ENCODE measurements at places on chromosomes 1 and 21. TPM values are rescaled to one million over a fixed set of nuclear protein-coding genes. Genes with fewer than 3 reads are reported as not detected.
A peak's percentile ranks its signal among the peaks of the same experiment; 100 is the strongest.

DNA sequence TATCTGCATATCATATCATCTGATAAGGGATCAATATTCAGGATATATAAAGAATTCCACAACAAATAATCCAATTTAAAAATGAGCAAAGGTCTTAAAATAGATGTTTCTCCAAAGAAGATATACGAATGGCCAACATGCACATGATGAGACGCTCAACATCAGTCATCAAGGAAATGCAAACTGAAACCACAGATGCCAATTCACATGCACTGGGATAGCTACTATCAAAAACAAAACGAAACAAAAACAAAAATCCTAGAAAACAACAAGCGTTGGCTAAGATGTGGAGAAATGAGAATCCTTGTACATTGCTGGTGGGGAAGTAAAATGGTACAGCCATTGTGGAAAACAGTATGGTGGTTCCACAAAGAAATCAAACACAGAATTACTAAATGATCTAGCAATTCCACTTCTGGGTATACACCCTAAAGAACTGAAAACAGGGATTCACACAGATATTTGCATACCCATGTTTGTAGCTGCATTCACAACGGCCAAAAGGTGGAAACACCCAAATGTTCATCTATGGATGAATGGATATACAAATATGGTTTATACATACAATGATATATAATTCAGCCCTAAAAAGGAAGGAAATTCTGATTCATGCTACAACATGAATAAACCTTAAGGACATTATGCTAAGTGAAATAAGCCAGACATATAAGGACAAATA lies 79.4 kb downstream of the PCSK9 start:
- DNase-seq = no peak

GRCh38 chr1:40107290-40107959 lies 10.4 kb upstream of the PPT1 start:
- no peak for DNase-seq

GRCh38 chr1:33147997-33148314 lies 33.9 kb downstream of the TRIM62 start:
- DNase-seq = no peak

DNA sequence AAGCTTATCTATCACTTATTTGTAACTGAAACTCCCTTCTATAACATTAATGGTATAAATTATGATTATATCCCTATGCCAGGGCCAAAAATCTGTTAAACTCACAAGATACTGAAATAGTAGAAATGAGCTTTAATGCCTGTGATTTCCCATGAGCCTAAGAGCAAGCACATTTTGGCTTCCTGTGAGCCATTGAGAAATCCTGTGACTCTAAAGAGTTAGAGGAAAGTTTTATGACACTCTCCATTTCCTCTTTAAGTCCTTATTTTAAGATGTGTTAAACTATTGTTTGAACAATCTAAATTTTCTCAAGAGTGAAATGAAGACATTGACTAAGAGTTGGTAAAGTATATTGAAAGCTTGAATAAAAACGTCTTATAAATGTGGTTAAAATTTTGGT lies 45.6 kb downstream of the SUCO start:
- DNase-seq = no peak

DNA sequence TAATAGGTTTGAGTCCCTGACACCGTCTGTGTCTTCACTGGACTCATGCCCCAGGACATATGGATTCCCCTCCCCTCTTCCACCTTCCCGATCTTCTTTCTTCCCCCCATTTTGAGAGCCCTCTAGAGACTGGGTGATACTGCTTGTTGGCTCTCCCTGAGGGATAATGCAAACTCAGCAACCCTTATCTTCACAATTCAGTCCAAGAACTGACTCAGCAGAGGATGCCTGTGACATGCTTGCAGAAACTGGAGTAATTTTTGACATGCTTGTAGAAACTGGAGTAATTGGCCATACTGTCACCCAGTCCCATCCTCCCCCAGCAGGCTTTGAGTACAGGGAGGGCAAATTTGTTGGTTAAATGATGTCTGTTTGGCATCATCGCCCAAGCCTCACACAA lies 127.6 kb upstream of the CTTNBP2NL start:
- DNase-seq = no peak

DNA sequence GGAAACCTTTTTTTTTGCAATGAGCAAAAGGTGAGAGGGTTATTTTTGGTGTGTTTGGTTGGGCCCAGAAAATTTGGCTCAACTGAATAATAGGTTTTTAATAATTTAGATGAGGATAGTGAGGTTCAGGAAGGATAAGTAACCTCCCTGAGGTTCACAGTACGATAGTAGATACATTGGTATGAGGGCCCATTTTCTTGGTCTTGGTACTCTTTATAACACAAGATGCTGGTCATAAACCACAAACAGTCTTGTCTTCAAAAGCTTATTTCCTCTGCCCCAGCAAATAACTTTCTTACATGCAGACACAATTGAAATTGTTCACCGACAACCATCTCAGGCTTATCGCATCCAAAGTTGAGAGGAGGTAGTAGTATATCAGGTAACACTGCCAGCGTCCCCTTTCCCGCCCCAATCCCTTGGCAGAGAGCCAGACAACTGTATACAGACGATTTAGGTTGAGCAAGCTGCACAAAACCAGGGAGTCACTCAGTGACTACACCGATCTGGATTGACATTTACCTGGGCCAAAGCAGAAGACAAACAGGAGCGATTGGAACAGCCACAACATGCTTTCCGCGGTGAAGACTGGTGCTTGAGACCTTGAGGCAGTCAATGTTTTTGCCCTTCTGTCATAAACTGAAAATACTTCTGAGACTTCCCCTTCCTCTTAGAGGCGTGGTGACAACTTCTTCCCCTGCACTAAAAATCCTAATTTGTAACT lies at the start of gene SLAMF6:
Gene SLAMF6 (minus strand): TSS at position 634 of the 724 bp plus-strand sequence. CDS start 63 bp downstream, at position 571.
- no peak for DNase-seq

DNA sequence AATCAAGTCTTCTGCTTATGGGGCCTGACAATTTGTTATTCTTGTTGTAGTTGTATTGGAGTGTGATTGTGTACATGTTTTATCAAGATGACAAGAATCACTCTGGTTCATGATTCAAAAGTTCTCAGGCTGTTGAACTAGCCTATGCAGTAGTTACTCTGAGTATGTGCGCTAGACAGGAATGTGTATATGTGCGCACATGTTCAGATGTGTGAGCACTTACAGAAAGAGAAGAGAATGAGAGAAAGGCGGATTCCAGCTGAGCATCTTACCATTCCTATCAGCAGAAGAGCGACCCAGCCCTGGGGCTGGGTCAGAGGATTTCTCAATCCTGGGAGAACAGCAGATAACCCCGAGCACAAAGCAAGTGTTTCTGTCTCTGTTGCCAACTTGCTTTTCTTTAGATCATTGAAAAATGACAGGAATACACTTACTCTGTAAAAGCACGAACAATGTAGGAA lies 110.8 kb upstream of the HOOK1 start:
- DNase-seq = peak; percentile 38

DNA sequence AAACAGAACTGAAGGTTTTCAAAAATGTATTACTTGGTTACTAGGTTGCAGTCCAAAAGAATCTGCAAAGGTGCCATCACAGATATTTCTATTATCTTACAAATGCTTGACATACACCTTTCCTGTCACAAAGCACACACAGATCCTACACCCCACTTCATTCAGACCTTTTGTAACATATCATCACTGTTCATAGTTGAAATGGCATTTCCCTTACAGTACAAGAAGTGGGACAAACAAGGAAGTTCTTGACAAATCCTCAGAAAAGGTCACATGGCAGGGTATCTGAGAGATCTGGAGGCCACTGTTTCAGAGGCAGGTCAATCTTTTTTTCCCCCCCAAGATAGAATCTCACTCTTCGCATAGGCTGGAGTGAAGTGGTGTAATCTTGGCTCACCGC lies 21.3 kb downstream of the TOR1AIP2 start:
- DNase-seq = no peak

DNA sequence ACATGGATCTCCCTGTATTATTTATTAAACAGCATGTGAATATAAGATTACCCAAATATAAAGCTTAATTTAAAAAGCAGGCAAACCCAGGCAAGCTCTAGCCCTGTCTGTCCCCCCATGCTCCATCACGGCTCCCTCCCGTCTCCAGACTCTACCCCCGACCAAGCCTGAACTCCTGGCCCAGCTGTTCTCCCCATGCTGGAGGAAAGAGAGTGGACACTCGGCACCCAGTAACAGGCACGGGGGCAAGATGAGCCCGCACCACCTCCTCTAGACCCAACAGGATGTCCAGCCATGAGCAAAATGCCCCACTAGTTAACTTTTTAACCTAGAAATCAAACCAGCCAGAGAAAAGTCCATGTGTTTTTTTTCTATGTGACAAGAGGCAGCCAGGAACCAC lies 19.3 kb downstream of the SLC19A1 start:
- peak; percentile 5 for DNase-seq

- DNase-seq = peak; percentile 39
These were observed 1.5 kb upstream of the FCMR start for GRCh38 chr1:206923009-206923960.

- no peak for DNase-seq
These were observed 2.6 kb upstream of the FCRL6 start for GRCh38 chr1:159799446-159799985.

GRCh38 chr1:242187171-242187570 lies 188.3 kb upstream of the MAP1LC3C start:
- no peak for DNase-seq

GRCh38 chr1:83747853-83748482 lies 251.0 kb downstream of the TTLL7 start:
- DNase-seq = no peak

GRCh38 chr1:22177354-22178003 lies 34.6 kb upstream of the WNT4 start:
- no peak for DNase-seq

- DNase-seq = no peak
These were observed 4.9 kb downstream of the CR2 start for GRCh38 chr1:207459008-207459407.

DNA sequence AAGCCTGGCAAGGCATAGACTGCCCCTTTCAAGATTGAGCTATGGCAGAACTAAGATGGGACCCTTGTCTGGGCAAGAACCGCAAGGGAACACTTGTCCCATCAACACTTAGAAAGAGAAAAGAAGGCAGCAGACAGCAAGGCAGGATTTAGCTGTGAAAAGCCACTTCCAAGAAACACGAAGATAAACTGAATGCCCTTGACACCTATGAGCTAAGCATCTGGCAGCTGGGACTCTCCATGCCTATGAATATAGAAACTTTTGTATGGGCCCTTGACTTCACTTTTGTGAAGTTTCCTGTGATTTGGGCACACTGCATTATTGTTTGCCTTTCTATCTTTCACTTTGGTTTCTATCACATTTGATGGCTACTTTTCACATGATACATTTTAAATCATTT lies 24.9 kb upstream of the CACNA1E start:
- DNase-seq = no peak

DNA sequence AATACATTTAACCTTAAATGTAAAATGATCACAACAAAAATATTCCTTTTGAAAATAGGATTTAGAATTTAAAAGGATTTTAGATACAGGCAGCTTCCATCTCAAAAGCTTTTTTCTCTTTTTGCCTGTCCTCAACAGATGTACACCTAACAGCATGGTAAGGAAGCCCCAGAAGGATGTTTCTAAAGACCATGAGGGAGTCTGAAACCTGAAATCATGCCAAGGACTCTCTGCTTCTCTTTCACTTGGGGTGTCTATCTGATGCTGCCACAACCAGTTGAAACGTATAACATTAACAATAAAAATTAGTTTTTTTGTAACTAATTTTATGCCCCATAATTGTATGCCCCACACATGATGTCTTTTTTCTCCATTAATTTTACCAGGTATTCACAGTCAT lies 5.4 kb upstream of the ZNF281 start:
- no peak for DNase-seq

DNA sequence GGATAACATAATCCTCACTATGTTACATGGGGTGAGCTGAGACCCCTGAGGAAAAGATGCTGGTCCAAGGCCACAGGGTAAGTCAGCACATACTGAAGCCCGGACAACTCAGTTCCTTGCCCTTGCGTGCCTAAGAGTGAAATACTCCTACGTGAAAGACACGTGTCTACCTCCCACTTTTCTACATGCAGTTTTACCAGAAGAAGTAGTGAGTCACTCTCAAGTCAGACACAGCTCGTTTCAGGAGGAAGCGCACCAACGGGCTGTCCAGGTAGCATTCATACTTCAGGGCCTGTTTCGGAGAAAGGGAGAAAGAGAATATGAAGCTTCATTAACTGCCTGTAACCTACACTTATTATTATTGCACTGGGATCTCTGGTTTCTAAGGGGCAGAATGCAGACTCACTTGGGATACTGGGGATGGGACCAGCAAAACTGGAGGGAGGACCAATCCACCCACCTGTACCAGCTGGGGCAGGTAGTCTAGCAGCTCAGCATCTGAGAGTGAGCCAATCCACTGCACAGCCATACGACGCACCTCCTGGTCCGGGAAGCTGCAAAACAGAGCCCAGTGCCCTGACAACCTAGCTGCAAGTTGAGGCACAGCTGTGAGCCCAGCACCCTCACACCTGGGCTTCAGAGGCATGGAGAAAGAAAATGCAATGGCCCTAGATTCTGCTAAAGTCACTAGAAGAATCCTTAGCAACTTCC lies 32.4 kb upstream of the PPP1R15B start:
- DNase-seq = no peak

DNA sequence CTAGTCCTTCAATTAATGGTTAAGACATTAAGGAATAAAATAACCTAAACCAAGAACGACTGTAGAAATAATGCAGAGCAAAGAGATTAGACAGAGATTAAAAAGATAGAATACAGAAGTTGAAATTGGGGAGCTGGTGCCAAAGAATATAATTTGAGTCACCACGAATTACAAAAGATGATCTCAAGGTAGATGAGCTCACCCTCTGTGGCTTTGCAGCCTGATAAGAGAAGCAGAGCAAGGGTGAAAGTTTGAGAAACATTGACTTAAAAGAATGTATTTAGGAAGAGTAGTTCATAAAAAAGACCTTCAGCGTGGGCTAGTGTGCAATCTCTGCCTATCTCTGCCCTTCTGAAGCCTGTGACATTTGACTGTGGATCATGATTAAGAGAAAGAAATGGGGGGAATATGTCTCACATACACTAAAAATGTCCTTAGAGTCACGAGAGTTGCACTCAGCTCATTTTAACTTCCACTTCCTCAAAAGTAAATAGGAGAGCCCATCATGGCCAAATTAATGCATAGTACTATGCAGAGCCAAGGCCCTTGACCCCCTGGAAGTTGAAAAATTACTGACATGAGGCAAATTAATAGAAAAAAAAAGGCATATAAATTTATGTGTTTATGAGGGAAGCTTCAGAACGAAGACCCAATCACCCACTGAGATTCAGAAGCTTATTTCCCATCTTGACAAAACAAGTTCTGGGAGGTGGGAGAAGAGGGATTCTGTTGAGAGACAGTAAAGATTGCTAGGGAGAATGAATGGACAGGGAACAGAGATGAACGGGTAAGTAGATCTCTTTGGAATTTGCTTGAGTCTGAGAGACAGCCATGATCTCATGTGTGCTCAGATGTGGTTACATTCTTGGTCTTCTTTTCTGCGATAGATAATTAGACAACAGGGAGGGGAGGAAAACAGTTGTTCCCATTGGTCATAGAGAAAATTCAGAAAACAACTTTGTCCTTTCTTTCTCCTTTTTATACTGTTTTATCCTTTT lies 395.4 kb upstream of the LRRC7 start:
- no peak for DNase-seq

Gene C4BPB
- not detected for total RNA-seq

Gene IGSF5
- 4.1 TPM for total RNA-seq

Gene MYCBP
- total RNA-seq = 16.7 TPM

Gene UTS2
- not detected for total RNA-seq

Gene CELA3B
- not detected for total RNA-seq

Gene EFCAB14
- total RNA-seq = 55.3 TPM
